ENCODE measurements at places on chromosomes 2 and 18. TPM values are rescaled to one million over a fixed set of nuclear protein-coding genes. Genes with fewer than 3 reads are reported as not detected.

Gene IWS1
- 51.3 TPM for total RNA-seq

Gene DSG1
- total RNA-seq, result not detected

Gene CPS1
- total RNA-seq, result 27.5 TPM

Gene TUBA3E
- not detected for total RNA-seq

Gene C2orf15
- 16.9 TPM for total RNA-seq

Gene TUBB8B
- not detected for total RNA-seq

All from PC-9 (cell line).